OCI-LY7 (cell line): ENCODE measurements at places on chromosomes 2 and 18.

DNA sequence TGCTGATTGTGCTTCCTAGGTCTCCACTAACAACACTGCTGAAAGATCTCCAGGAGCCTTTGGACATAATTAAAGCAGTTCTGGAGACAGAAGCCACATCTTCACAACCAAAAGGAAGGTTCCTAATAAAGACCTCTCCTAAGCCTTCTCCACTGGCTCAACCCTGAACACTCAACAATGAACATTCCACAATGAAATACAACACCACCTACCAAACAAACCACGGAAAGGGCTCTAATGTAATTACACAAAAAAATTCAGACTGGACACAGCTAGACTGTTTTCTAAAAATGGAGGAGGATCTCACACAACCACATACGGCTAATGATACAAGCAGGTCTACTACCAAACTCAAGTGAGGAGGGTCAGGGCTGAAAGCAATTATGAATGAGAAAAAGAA, 43.6 kb downstream of the NOL10 start:
- DNase-seq, result no peak

DNA sequence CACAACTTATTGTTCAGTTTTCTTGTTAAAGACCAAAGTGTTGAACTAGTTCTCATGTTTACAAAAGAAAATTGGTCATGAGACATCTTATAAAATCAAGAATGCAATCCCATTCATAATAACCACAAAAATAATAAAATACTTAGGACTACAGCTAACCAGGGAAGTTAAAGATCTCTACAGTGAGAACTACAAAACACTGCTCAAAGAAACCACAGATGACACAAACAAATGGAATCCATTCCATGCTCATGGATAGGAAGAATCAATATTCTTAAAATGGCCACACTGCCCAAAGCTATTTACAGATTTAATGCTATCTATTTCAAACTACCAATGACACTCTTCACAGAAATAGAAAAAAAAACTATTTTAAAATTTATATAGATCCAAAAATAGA, 1354.8 kb upstream of the CDH2 start:
- DNase-seq, result no peak

DNA sequence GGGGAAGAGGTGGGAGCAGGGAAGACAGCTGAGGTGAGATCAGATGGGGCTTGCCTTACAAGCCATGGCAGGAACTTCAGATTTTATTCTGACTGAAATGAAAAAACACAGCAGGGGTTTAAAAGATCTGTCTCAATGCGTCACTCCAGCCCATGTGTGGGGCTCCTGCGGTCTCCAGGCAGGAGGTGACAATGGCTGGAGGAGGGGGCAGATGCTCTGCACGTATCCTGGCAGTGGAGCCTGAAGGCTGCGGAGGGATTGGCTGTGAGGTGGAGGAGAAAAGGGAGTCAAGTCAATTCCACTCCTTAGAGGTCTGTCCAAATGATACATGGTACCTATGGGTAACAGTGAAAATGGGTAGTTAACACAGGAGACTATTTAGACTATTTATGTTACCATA, 40.5 kb upstream of the KIDINS220 start:
- no peak for DNase-seq

GRCh38 chr18:26978812-26979341, 113.4 kb upstream of the AQP4 start:
- DNase-seq, result peak; percentile 77

GRCh38 chr2:71927757-71928715, 219.6 kb downstream of the CYP26B1 start:
- no peak for DNase-seq

DNA sequence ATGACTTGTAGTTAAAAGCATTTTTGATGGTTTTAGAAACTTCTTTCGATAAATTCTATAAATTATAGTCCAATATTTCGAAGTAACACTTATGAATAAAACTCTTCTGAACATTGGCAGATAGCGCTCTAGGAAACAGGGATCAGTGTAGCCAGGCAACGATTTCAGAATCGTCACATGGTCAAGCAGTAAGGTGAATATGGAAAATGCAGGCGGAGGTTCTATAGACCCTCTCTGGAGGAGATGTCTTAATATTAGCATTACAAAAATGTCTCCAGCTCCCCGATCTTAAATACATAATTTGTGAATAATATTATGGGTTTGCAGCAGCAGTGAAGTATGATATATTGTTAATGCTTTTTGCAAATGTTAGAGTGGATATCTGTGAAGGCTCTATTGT, 310.3 kb downstream of the SS18 start:
- no peak for DNase-seq

GRCh38 chr18:5534845-5535244, 9.0 kb downstream of the EPB41L3 start:
- no peak for DNase-seq

DNA sequence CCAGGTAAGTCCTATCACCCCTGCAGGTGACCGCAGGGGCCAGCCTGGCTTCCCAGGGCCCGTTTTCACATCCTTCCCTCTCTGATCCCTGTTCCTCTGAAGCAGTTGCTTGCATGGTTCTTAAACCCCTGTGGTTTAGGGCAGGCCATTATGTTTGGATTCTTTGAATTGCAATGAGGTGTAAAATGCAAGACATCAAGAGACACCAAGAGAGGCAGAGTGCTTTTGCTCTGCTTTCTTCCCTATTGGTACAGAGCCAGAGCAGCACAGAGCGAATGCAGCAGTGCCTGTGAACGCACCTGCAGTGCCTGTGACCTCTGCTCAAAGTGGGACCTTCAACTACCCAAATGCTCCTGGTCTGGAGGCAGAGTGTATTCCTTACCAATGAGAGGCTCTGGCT, 7.6 kb downstream of the RFX8 start:
- DNase-seq, result no peak

GRCh38 chr2:42008241-42008921, 39.4 kb upstream of the PKDCC start:
- no peak for DNase-seq

- no peak for DNase-seq
These were observed 695 bp upstream of the SCYGR2 start for GRCh38 chr2:227597998-227598397.

- no peak for DNase-seq
These were observed 227.7 kb upstream of the STK17B start for GRCh38 chr2:196399096-196399495.

DNA sequence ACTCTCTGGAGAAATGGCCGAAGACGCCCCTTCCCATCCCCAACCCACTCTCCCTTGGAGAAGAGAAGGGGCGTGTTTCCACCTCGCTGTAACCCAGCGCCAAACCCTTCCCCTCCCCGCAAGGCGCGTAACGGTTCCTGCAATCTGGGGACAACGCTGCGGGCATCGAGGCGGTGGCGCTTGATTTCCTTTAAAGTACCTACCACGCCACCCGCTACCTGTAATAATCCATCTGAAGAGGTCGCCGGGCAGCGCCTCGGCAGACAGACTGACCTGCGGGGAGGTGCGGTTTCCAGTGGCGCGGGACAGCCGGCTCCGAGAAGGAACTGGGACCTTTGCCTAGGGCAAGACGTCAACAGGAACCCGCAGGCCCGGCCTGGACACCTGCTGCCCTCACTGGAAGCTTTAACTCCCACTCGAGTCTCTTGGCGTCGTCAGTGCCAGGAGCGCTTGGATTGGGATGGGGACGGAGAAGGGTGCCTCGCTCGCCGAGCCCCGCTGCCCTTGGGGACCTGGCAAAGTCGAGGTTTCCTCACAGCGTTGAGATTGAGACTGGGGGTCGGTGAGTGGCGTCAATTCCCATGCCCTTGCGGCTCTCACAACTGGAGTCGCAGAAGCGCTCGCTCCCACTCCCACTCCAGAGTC, at the start of gene CYP1B1:
Gene CYP1B1 (minus strand): TSS at position 645 of the 645 bp plus-strand sequence. CDS start 763 bp downstream, outside the sequence.
- no peak for DNase-seq

- DNase-seq, result no peak
These were observed 116.6 kb downstream of the ATL2 start for GRCh38 chr2:38260469-38260868.

GRCh38 chr2:191560411-191560980, 117.4 kb upstream of the NABP1 start:
- DNase-seq, result no peak

- DNase-seq, result no peak
These were observed 92.6 kb upstream of the CERS6 start for GRCh38 chr2:168363347-168364092.
